HL-60 (cell line): ENCODE measurements at places on chromosomes 7 and 10.

DNA sequence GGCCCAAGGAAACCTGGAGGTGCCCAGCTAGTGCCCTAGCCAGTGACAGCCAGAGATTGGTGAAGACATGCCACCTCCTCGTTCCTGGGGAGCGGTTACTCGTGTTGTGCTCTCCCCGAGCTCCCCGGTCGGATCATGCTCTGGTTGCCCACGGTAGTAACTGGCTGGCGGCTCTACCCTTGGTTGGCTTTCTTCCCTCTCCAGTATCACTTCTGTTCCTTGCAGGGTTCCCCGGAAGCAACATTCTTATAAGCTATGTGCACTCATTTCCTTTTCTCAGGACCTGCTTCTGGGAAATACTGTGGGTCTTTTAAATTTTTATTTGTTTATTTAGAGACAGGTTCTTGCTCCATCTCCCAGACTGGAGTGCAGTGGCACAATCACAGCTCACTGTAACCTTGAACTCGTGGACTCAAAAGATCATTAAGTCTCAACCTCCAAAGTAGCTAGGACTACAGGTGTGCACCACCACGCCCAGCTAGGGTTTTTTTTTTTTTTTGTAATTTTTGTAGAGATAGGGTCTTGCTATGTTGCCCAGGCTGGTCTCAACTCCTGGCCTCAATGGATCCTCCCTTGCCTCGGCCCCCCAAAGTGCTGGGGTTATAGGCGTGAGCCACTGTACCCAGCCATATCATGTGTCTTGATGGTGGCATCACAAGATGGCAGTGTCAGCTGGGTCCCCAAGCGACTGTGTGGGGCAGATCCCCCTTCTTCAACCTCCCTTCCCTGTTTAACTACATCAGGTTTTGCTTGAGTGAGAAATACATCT is 6.9 kb upstream of the CALHM1 start:
- DNase-seq = no peak

- DNase-seq = no peak
Observed at GRCh38 chr10:5619362-5620211, 46.8 kb downstream of the ASB13 start.

- DNase-seq = peak; percentile 85
Observed at GRCh38 chr10:46255801-46256747, 30.7 kb upstream of the ANTXRL start.

DNA sequence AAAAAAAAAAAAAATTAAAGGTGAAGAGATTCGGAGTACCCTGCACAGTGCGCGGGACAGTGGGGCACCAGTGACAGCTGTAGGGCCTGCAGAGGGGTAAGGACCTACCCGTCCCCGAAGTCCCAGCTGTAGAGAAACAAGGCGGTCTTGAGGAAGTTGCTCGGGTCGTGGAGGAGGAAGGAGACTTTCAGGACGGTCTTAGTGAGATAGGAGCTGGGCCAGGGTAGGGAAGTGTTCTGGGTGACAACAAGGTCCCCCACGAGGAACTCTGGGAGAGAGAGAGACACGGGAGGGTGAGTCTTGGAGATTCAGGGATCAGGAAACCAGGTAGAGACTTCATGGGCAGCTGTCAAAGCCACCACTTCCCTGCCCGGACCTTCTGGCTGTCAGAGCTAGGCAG is 9.7 kb downstream of the TMEM130 start:
- peak; percentile 32 for DNase-seq

DNA sequence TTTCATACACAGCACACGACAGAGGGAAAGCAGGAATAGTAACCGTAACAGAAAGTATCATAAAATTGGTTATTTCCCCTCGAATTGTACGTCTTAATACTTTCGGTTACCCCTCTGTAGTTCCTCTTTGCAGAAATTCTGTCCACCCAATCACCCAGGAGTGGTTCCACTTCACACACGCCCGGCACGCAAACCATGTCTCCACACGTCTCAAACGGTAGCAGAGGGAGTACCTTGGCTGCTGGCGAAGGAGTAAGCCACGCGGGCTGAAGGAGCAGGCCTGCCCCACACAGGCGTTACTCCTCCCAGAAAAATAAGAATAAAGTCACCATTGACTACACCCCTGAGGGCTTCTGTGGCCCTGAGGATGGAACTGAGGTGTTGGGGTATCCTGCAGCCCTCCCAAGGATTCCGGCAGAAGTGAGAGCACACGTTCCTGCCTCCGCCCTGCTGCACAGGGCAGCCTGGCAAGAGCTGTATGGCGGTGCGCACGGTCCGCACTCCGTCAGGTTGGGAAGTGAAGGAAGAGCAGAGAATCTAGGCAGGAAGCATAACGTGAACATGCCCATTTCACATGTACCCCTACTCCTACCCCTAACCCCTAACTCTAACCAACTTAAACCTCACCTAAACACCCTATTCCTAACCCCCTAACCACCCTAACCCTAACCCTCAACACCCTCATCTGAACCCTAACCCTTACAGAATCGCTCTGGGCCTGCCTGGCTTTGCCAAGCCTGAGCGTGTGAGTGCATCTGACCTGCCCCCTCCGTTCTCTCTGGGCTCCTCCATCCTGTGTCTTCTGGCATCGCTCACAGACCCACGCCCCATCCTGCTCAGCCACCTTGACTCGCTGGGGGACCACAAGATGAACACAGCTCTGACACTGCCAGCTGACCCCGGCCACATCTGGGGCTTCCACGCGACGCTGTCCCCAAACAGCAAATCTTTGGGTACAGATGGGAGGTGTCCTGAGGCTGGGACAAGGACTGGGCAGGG is 18.2 kb downstream of the GPR146 start:
- DNase-seq = no peak

GRCh38 chr7:30645661-30646060 is 36.6 kb downstream of the CRHR2 start:
- DNase-seq = no peak
